CD4-positive, alpha-beta T cell treated with Interferon alpha-2 for 1 hour (primary cell): ENCODE measurements at places on chromosomes 6 and 20.

GRCh38 chr20:11832851-11833250 is 84.8 kb upstream of the BTBD3 start:
- DNase-seq = no peak

GRCh38 chr6:27241443-27241842 is 6.1 kb upstream of the PRSS16 start:
- DNase-seq = no peak

GRCh38 chr6:23659125-23659524 is 466.9 kb upstream of the NRSN1 start:
- DNase-seq = no peak

DNA sequence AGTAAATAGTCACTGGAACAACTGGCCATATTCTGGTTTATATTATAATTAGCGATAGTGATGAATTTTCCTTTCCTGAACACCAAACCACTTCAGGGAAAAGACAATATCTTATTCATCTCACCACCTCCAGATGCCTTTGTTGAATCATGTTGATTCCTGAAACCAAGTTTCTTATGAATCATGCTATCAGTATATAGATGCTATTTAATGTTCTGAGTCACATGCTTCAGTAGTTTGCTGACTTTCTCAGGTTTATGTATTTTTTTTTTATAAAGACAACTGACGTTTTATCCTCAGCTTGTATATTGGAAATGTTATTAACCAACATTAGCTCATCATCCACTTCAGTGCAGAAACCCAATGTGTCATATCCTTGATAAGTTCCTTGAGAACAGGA is 710.2 kb upstream of the POU3F2 start:
- no peak for DNase-seq

- DNase-seq = no peak
These were observed 2.6 kb upstream of the LIN28B start for GRCh38 chr6:104954190-104954797.

DNA sequence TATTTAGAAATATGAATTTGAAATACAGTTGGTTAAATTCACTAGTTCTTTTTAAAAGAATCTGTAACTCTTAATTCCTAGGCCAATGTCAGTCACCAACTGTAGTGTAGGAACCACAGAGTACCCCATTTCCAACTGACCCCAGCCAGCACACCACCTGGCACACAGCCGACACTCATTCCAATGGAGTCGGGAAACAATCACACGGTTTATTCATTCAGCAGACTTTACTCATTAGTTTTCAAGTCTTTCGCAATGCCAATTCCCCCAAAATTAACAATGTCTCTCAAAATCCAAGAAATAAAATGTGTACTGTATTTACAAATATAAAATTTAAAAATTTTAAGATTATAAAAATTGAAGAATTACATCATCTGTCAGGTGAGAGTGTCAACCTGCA is 13.5 kb downstream of the ARG1 start:
- DNase-seq = no peak
